ENCODE measurements at places on chromosomes 16 and 17. TPM values are rescaled to one million over a fixed set of nuclear protein-coding genes. Genes with fewer than 3 reads are reported as not detected.

- H3K4me3 ChIP-seq = no peak overlapping the region
- H3K4me1 ChIP-seq = peaks cover 8% of the 10 kb centered on the region
- no peak for DNase-seq
Observed at GRCh38 chr17:80499560-80499959, 23.2 kb upstream of the NPTX1 start.

GRCh38 chr17:17035490-17035889 is 6.8 kb upstream of the MPRIP start:
- H3K4me1 ChIP-seq = peaks cover 29% of the 10 kb centered on the region
- no peak for DNase-seq
- H3K27me3 ChIP-seq = no peaks in the 10 kb centered on the region
- H3K36me3 ChIP-seq = no peaks in the 10 kb centered on the region
- no peak overlapping the region for H3K4me3 ChIP-seq
- H3K27ac ChIP-seq = peak overlapping the region; percentile 62

The KATNIP gene
- total RNA-seq = 32.9 TPM

GRCh38 chr17:48322060-48322459 is 108.0 kb downstream of the SKAP1 start:
- H3K36me3 ChIP-seq = no peaks in the 10 kb centered on the region
- H3K4me1 ChIP-seq = no peaks in the 10 kb centered on the region
- H3K4me3 ChIP-seq = no peak overlapping the region
- no peak overlapping the region for H3K27ac ChIP-seq
- H3K27me3 ChIP-seq = peaks cover 23% of the 10 kb centered on the region
- no peak for DNase-seq

DNA sequence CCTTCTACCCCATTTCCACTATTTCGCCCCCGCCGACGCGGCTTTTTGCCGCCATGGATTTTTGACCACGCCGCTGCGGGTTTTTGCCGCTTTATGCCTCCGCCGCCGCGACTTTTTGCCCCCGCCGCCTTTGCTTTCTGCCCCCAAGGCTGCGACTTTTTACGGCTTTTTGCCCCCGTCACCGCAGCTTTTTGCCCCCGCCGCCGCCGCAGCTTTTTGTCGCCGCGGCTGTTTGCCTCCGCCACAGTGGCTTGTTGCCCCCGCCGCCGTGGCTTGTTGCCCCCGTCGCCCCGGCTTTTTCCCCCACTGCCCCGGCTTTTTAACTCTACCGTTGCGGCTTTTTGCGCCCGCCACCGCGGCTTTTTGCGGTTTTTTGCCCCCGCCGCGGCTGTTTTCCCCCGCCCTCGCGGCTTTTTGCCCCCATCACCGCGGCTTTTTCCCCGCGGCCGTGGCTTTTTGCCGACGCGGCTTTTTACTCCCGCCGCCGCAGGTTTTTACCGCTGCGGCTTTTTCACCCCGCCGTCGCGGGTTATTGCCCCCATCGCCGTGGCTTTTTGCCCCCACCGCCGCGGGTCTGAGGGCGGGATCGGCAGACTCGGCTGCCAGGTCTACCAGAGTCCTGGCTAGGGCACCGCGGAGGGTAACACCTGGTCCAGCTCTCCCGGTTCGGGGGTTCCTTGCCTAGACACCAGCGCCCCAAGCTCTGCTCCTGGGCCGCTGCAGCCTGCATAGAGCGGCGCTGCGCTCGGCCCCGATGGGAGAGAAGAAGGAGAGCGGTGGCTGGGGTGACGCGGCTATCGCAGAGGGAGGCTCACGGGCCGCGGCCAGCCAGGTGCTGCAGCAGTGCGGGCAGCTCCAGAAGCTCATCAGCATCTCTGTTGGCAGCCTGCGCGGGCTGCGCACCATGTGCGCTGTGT is 562.7 kb upstream of the WSB1 start:
- no peak overlapping the region for H3K4me3 ChIP-seq
- DNase-seq = no peak
- H3K27ac ChIP-seq = no peak overlapping the region
- no peaks in the 10 kb centered on the region for H3K36me3 ChIP-seq
- H3K27me3 ChIP-seq = no peaks in the 10 kb centered on the region

All from lower lobe of right lung (tissue), 2 donors.